ENCODE measurements at places on chromosomes 12 and 14.
A peak's percentile ranks its signal among the peaks of the same experiment; 100 is the strongest.

- peak; percentile 50 for DNase-seq
Measured at GRCh38 chr12:75722714-75723200, 211.3 kb upstream of the KRR1 start.

DNA sequence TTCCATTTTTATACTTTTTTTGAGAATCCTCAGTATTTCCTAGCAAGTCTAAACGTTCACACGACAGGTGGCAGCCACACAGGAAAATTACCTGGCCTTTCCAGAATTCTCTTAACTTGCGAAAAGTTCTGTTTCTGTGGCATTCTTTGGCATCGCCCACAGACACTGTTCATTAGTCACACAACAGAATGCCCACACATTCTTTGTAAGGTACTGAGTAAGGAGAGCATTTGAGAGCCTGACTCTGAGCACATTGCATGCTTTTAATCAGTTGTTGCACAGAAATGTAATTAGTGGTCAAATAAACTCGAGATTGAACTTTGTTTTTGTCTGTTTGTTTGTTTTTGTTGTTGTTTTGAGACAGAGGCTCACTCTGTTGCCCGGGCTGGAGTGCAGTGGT, 52.4 kb downstream of the LMNTD1 start:
- DNase-seq = no peak

DNA sequence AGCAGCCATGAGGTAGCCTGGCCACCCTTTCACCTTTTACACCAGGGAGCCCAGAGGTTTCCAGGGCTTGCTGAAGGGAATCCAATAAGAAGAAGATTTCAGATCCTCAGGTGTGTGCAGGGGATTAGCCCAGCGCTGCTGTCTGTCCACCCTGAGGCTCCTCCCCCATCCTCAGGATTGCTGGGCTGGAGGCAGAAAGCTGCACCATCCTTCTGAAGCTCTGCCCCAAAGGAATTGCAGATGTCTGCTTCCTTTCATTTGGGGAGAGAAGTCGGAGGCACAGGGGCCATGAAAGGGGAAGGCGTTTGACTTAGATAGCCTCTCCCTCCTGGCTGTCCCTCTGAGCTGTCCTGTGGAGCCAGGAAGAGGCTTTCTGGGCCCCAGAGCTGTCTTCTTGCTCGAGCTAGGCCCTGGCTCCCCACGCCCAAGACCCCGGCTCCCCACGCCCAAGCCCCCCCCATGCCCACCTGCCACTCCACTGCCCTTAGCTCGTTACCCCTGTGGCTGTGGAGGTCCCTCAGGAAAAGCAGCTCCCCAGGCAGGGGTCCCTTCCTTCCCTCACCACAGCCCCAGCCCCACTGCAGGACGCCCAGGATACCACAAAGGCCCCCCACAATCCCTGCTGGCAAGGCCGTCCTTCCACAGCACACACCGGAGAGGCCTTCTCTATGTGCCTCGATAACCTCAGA, 359.0 kb downstream of the CACNA1C start:
- no peak for DNase-seq

GRCh38 chr14:39265806-39266524, 32.2 kb downstream of the MIA2 start:
- peak; percentile 3 for DNase-seq

DNA sequence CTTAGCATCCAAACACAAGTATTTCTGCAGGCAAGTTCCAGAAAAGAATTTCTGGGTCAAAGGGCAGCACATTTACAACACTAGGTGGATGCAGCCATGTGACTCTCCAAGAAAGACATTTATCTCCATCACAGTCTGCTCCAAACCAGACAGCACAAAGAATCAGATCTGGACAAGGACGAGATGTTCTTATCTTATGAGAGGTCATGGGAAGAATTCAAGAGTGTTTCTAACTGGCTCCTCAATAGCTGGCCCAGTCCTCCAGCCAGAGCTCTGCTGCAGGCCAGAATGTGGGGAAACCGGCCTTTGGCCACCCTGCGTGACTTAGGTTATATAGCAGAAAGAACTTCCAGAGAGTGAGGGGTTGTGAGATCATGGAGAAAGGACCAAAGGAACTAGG, 17.4 kb downstream of the TMEM119 start:
- DNase-seq = no peak

DNA sequence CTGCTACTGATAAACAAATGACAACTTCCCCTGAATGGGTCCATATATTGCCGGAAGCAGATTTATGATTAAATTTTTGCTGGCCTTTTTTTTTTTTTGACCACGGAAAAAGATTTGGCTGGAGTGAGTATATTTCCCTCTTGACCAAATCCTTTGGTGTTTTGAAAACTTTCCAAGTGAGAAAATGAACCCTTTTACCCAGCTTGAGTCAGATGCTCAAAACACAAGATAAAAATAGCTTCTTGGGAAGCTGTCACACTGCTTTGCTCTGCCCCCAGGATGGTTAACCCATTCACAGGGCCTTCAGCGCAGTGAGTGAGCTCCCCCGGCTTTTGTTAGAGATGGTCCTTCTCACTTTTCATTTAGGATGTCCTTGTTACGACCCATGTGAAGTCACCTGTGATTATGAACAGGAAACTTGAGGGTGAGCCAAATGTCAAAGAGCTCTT, 224.3 kb downstream of the PELI2 start:
- no peak for DNase-seq

GRCh38 chr14:70972107-70972976, 65.1 kb downstream of the PCNX1 start:
- DNase-seq = peak; percentile 67

- no peak for DNase-seq
Measured at GRCh38 chr12:128807161-128807724, 16.5 kb downstream of the SLC15A4 start.

- DNase-seq = no peak
Measured at GRCh38 chr12:93413064-93413463, 28.7 kb downstream of the UBE2N start.

DNA sequence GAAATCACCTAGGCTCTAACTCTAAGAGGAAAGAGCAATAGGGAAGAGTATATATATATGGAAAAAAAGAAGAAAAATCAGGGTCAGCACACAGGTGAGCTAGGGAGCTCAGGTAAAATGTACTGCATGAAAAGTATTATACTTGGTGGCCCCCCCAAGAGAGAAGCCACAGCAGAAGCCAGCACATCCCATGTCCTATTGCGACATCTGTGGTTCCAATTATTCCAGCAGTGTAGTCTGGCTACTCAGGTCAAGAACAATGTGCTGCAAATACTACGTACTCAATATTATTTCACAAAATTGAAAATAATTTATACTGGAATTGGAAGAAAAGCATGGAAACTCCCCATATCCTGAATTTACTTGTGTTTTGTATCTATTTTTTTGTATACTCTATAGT, 85.5 kb downstream of the CEP83 start:
- DNase-seq = no peak

DNA sequence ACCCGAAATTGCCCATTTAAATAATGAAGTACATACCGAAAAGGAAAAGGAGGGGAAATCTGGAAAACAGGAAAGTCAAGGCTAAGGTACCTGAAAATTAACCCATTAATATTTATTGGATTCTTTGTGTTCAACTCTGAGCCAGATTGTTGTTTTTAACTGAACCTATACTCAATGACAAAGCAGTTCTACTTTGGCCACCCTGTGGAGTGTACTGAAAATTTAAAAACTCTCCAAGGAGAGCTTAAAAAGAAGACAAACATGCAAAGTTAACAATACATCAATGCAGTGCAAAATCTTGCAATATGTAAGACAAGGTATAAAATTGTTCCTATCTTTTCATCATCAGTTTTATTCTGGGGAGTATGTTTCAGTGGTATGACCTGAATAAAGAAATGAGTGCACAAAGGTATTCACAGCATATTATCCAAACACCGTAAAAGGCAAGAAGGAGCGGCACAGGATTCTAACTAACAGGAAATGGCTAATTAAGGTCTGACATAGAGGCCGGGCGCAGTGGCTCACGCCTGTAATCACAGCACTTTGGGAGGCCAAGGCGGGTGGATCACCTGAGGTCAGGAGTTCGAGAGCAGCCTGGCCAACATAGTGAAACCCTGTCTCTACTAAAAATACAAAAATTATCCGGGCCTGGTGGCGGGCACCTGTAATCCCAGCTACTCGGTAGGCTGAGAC, 1.7 kb downstream of the USP44 start:
- DNase-seq = no peak

DNA sequence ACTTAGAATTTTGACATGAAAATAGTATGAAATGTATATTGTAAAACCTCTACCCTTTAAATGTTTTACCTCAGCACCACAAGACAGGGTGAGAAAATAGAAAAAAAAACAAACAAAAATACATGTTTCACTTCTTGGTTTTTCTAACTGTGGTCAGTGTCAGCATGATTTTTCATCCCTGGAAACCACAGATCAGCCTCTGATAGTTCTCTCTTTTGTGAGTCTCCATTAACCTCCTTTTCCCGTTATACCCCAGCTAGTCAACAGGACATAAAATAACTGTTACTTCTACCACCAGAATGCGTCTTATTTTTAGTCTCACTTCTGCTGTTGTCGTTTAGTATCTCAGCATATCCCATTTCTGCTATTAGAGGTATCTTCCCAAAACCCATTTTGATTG, 48.3 kb upstream of the KCNMB4 start:
- DNase-seq = no peak

DNA sequence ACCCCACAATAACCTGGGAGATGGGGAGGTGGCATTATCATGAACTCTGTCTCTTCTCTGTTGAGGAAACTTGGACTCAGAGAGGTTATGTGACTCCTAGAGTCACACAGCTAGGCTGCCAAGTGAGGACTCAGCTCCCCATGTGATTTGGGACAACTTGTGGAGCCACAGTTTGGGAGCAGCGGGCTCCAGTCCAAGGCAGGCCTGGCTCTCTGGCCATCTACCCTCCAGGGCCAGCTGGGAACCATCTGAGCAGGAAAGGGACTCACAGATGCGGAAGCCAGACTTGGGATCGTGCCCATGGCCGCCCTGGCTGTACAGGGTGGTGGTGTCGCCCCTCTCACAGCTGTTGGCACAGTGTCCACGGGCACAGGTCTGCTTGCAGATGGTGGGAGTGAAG, 59.1 kb downstream of the ISCA2 start:
- no peak for DNase-seq

GRCh38 chr14:90386321-90386720, 10.5 kb upstream of the CALM1 start:
- DNase-seq = no peak

DNA sequence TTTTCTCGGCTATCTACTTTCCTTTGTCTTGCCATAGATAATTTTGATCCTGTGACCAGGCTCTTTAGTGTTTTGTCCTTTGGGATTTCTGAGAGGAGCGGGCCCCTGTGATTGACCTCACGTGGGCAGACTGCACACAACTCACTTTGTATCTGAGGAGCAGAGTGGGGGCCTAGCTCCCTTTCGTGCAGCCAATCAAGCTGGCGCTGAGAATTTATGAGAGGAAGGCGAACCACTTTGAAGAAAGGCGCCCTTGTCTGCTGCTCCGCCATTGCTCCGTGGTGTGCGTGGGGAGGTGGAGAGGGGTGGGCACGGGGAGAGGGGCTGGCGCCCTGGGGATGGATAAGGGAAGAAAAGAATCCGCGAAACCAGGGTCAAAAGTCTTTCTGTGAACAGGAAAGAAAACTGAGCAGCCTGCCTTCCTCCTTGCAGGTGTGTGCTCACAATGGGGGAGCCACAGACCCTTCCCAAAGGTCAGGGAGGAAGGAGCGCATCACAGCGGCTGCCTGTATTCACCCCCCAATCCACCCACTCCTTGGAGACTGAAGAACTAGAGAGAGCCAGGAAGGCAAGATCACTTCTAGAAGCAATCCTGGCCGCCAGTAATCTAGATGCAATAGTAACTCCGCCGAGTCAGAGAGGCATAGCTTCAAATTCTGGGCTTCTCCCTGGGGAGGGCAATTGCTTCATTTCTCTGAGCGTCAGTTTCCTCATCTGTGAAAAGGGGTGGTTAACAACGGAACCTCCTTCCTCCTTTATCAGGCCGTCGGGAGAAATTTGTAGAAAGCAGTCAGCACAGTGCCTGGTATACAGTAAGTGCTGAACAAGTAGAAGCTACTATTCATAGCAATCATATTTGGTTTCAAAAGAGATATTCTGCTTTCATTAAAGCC, 24.9 kb upstream of the MED13L start:
- no peak for DNase-seq

DNA sequence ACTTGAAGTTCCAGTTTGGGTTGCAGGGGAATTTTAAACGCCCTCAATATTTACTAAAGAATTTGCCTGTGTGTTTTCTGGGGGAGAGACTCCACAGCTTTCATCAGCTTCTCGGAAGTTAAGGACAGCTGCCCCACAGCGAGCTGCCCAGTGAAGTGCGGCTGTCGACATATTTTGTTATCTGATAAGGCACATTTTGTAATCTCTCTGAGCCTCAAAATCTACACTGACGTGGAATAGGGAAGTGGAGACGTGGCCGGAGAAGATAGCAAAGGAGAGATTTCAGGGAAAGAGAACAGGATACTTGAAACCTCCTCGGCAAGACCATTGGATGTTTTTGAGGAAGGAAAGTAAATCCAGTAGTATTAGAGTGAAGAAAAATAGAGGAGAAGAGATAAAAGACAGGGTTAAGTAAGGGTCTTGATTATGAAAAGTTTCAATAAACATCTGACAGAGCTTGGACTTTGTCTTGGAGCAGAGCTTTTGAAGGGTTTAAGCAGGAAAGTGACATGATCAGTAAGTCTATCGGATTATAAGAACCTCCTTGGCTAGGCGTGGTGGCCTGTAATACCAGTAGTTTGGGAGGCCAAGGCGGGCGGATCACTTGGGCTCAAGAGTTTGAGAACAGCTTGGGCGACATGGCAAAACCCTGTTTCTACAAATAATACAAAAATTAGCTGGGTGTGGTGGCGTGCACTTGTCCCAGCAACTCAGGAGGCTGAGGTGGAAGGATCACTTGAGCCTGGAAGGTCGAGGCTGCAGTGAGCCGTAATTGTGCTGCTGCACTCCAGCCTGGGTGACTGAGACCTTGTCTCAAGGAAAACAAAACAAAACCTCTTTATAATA, 1.1 kb downstream of the POLR3B start:
- no peak for DNase-seq

DNA sequence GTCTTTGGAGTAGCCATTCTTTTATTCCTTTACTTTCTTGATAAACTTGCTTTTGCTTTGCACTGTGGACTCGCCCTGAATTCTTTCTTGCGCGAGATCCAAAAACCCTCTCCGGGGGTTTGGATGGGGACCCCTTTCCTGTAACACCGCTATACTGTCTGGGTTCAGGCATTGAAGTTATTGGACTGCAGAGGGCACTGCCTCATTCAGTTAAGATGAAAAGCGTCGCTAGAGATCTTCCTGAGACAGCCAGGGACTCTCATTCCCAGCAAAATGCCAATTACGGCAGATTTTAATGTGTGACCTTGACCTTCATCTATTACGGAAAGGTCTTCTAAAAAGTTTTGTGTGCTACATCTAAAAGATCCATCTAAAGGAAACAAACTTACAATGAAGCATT, 17.3 kb upstream of the RIMKLB start:
- no peak for DNase-seq

GRCh38 chr12:84069699-84070098, 842.9 kb downstream of the SLC6A15 start:
- no peak for DNase-seq

GRCh38 chr12:67740711-67741110, 92.2 kb downstream of the DYRK2 start:
- DNase-seq = no peak

GRCh38 chr12:80100591-80100990, 1.3 kb downstream of the OTOGL start:
- DNase-seq = no peak

Data from urinary bladder (tissue), 4 donors.